ENCODE measurements at places on chromosomes 11 and 22. TPM values are rescaled to one million over a fixed set of nuclear protein-coding genes. Genes with fewer than 3 reads are reported as not detected.

DNA sequence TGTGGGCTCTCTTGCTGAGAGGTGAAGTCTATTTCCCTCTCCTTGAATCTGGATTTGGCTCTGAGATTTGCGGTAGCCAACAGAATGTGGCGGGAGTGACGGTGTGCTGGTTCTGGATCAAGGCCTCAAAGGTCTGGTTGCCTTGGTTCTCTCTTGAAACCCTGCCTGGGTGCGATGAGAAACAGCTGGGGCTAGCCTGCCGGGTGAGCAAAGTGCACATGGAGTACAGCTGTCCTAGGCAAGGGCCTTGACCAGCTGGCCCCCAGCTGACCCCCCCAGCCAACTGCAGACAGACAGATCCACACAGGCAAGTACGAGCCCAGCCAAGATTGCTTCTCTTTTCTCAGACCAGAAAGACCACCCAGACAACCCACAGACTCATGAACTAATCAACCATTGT lies 10.8 kb downstream of the SUN2 start:
- no peak overlapping the region for H3K4me3 ChIP-seq
- no peak overlapping the region for H3K27ac ChIP-seq
- no peaks in the 10 kb centered on the region for H3K4me1 ChIP-seq
- H3K27me3 ChIP-seq = no peaks in the 10 kb centered on the region
- H3K36me3 ChIP-seq = peaks cover 40% of the 10 kb centered on the region
- DNase-seq = no peak

DNA sequence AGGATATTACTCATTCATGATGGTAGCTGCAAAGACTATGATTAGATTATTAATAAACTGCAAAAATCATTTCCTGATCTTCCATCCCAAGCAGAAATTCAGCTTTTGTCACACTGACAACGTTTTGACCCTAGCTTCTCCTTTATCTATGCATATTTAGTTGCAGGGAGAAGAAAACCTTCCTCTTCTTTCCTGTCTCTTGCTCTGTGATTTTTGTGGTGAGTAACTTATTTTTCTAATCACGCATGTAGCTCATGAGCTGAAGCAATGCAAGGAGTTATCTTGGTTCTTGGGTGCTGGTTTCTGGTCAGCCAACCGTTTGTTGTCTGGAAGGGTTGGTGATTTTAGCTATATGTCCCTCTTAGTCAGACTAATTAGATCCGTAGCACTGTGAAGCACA lies 56.4 kb downstream of the FDX1 start:
- no peaks in the 10 kb centered on the region for H3K4me1 ChIP-seq
- H3K36me3 ChIP-seq = no peaks in the 10 kb centered on the region
- H3K27me3 ChIP-seq = no peaks in the 10 kb centered on the region

The MMP27 gene
- polyA plus RNA-seq = 0.14 TPM

- peaks cover 7% of the 10 kb centered on the region for H3K4me1 ChIP-seq
- no peaks in the 10 kb centered on the region for H3K36me3 ChIP-seq
- DNase-seq = no peak
- H3K27ac ChIP-seq = no peak overlapping the region
- no peak overlapping the region for H3K4me3 ChIP-seq
- no peaks in the 10 kb centered on the region for H3K27me3 ChIP-seq
These were observed 537.0 kb downstream of the NTM start for GRCh38 chr11:131907371-131907770.

The OTOG gene
- polyA plus RNA-seq = not detected

DNA sequence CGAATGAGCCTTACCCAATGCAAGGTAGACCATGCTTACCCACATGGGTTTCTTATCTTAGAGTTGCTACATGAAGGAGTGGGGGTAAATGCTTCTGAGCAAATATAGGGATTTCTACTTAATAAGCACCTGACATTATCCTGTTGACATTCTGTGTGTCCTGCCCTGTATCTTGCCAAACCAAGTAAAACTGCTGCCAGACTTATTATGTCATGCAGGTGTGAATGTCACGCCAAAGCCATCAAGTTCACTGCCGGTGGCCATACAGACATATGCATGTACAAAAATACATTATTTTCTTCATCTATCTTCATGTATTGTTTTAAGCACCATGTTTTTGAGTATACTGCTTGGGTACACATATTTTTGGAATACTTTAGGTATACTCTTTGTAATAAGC lies 70.2 kb downstream of the NOX4 start:
- H3K4me3 ChIP-seq = no peak overlapping the region
- DNase-seq = no peak

DNA sequence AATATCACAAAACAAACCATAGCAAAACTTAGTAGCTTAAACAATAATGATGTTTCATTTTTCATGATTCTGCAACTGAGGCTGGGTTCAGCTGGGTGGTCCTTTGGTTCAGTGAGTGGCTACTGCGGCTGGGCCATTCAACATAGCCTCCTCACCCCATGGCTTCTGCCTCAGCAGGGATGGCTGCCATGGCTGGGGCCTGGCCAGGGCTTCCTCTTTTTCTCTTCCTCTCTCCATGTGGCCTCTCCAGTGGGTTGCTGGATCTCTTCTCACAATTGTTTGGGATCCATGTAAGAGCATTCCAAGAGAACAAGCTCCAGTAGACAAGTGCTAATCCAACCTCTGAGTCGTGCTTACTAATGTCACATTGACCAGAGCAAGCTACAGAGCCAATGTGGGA lies 248.6 kb upstream of the PLET1 start:
- no peaks in the 10 kb centered on the region for H3K27me3 ChIP-seq
- H3K27ac ChIP-seq = no peak overlapping the region
- H3K36me3 ChIP-seq = no peaks in the 10 kb centered on the region

DNA sequence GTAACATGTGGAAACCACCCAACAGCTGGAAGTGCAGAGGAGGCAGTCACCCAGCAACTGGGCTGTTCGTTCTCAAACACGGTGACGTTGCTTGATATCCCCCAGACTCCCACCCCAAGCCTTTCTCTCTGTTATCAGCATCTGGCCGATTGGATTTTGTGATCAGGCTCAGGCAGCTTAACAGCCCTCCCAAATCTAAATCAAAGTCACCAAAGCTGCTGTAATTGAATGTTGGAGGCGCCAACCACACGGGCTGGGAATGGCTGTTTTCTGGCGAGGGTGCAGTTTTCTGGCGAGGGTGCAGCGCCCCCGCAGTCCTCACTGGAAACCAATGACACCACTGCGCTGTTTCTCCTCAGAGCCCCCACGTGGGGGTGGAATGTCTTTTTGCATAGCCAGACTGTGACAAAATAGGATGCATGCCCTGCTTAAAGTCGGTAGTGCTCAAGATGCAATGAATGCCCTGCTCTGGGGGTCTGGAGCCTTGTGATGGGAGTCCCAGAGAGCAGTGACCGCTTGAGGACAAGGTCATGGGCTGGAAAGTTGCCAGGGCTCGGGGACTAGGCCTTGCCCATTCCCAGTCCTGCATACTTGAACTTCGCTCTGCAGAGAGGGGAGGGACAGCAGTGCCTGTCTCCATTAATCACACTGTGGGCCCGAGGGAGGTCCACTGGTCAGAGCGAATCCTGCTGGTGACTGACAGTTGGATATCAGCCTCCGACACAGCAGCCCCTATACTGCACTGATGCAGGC lies 105.3 kb downstream of the MORC2 start:
- H3K4me1 ChIP-seq = no peaks in the 10 kb centered on the region
- H3K27me3 ChIP-seq = no peaks in the 10 kb centered on the region
- DNase-seq = peak; percentile 50
- no peaks in the 10 kb centered on the region for H3K36me3 ChIP-seq

The NOX4 gene
- 0.49 TPM for polyA plus RNA-seq

DNA sequence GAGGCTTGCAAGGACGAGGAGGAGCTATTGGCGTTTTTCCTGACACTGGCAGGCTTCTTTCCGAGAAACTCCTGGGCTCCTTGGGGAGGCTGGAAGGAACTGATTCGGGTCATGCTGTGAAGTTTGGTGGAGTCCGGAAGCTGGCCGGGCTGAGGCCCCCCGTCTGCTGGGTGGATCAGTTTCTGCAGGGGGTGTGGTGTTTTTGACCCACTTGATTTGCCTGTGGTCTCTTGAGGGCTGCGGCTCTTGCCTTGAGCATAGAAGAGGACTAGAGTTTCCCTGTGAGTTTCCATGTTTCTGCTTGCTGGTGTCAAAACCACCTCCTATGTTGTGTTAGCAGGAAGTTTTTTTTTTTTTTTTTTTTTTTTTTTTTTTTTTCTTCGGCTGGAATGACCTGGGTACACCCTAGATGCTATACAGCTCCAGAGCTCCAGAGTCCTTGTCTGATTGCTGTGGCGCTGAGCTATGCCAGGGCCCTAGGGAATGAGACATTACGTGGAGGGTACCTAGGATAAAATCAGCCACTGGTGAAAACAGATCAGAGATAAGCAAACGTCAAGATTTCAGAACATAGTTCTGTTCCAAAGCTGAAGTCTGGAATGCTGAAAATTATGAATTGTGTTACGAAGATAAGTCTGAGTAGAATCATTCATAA lies 728 bp downstream of the TBC1D22A start:
- DNase-seq = no peak
- H3K27ac ChIP-seq = peak overlapping the region; percentile 91
- H3K36me3 ChIP-seq = peaks cover 3% of the 10 kb centered on the region
- H3K27me3 ChIP-seq = no peaks in the 10 kb centered on the region
- H3K4me1 ChIP-seq = peaks cover 6% of the 10 kb centered on the region

- no peak overlapping the region for H3K4me3 ChIP-seq
- no peaks in the 10 kb centered on the region for H3K4me1 ChIP-seq
- H3K27ac ChIP-seq = no peak overlapping the region
- DNase-seq = no peak
These were observed 17.9 kb downstream of the GNAZ start for GRCh38 chr22:23088199-23088604.

DNA sequence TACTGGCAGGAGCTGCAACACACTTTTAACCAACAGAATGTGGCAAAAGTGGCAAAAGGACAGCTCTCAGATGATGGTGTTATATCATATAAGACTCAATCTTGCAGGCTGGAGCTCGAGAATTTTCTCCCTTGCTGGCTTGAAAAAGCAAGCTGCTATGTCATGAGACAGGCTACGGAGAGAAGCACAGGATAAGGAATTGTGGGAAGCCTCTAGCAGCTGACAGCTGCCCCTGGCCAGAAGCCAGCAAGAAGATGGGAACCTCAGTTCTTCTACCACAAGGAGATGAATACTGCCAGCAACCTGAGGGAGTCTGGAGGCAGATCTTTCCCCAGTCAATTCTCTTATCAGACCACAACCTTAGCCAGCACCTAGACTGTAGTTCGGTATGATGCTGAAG lies 24.6 kb downstream of the FXYD6 start:
- no peaks in the 10 kb centered on the region for H3K27me3 ChIP-seq
- no peaks in the 10 kb centered on the region for H3K4me1 ChIP-seq
- peak; percentile 18 for DNase-seq
- no peak overlapping the region for H3K27ac ChIP-seq

The OAF gene
- polyA plus RNA-seq = 22.7 TPM

GRCh38 chr11:126344141-126345080 lies 11.1 kb upstream of the ST3GAL4 start:
- peaks cover 3% of the 10 kb centered on the region for H3K36me3 ChIP-seq
- peaks cover 21% of the 10 kb centered on the region for H3K4me1 ChIP-seq
- DNase-seq = no peak
- H3K27ac ChIP-seq = no peak overlapping the region
- no peak overlapping the region for H3K4me3 ChIP-seq
- H3K27me3 ChIP-seq = no peaks in the 10 kb centered on the region

GRCh38 chr11:56782167-56782847 lies 33.8 kb upstream of the OR9G4 start:
- no peaks in the 10 kb centered on the region for H3K36me3 ChIP-seq
- no peaks in the 10 kb centered on the region for H3K4me1 ChIP-seq
- DNase-seq = no peak
- no peak overlapping the region for H3K27ac ChIP-seq
- no peaks in the 10 kb centered on the region for H3K27me3 ChIP-seq

GRCh38 chr11:92107331-92107730 lies 117.3 kb upstream of the FAT3 start:
- H3K36me3 ChIP-seq = no peaks in the 10 kb centered on the region
- no peaks in the 10 kb centered on the region for H3K27me3 ChIP-seq
- DNase-seq = no peak
- no peaks in the 10 kb centered on the region for H3K4me1 ChIP-seq
- H3K27ac ChIP-seq = no peak overlapping the region

The GAL3ST1 gene
- polyA plus RNA-seq = 0.03 TPM

DNA sequence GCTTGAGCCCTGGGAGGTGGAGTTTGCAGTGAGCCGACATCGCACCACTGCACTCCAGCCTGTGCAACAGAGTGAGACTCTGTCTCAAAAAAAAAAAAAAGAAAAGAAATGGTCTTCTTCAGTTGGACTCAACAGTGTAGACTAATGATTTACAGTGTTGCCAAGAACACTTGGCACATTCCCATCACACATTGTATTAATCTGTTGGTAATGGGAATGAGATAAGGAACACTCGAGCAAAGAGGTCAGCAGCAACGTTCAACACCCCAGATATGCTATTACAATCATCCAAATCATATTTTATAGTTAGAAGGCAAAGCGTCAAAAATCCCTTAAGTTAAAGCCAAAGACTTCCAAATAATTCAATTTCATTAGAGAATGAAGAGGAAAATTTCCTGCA lies 14.5 kb downstream of the CDON start:
- no peaks in the 10 kb centered on the region for H3K27me3 ChIP-seq
- no peak overlapping the region for H3K27ac ChIP-seq
- no peaks in the 10 kb centered on the region for H3K4me1 ChIP-seq
- no peak for DNase-seq
- no peak overlapping the region for H3K4me3 ChIP-seq

- H3K36me3 ChIP-seq = no peaks in the 10 kb centered on the region
- H3K27me3 ChIP-seq = no peaks in the 10 kb centered on the region
- peak overlapping the region; percentile 91 for H3K27ac ChIP-seq
- peak overlapping the region; percentile 90 for H3K4me3 ChIP-seq
- no peak for DNase-seq
These were observed 480 bp upstream of the MTMR2 start for GRCh38 chr11:95924414-95924760.

The NAA40 gene
- 19.7 TPM for polyA plus RNA-seq

GRCh38 chr11:3208272-3208671 lies 10.3 kb downstream of the MRGPRG start:
- no peaks in the 10 kb centered on the region for H3K36me3 ChIP-seq
- H3K4me1 ChIP-seq = no peaks in the 10 kb centered on the region
- H3K4me3 ChIP-seq = no peak overlapping the region

The SNX32 gene
- polyA plus RNA-seq = 0.33 TPM

- H3K27ac ChIP-seq = no peak overlapping the region
- no peak overlapping the region for H3K4me3 ChIP-seq
- no peaks in the 10 kb centered on the region for H3K36me3 ChIP-seq
- H3K27me3 ChIP-seq = no peaks in the 10 kb centered on the region
- H3K4me1 ChIP-seq = no peaks in the 10 kb centered on the region
These were observed 119.2 kb upstream of the C11orf87 start for GRCh38 chr11:109302591-109303334.

DNA sequence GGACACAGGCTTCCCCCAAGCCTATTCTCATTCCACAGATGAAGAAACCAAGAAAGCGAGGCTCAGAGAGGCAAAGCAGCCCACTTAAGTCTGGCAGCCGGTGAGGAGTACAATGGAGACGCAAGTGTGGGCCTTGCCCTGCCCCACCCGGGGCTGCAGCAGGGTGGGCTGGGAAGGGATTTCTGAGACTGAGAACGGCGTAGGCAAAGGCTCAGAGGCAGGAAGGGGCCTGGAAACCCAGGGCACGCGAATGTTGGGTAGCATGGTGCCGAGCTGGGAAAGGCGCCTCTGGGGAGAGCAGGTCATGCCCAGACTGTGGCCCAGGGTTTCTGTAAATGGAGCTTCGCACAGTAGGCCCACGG lies 47.5 kb upstream of the SHISAL1 start:
- H3K4me3 ChIP-seq = no peak overlapping the region
- no peaks in the 10 kb centered on the region for H3K36me3 ChIP-seq
- H3K4me1 ChIP-seq = peaks cover 38% of the 10 kb centered on the region
- peak overlapping the region; percentile 81 for H3K27ac ChIP-seq

GRCh38 chr22:44143105-44143474 lies 37.6 kb upstream of the PARVG start:
- H3K27ac ChIP-seq = no peak overlapping the region
- H3K36me3 ChIP-seq = no peaks in the 10 kb centered on the region
- no peak overlapping the region for H3K4me3 ChIP-seq
- peaks cover 5% of the 10 kb centered on the region for H3K4me1 ChIP-seq
- H3K27me3 ChIP-seq = no peaks in the 10 kb centered on the region
- peak; percentile 81 for DNase-seq
